ENCODE measurements at places on chromosomes 16 and 17. TPM values are rescaled to one million over a fixed set of nuclear protein-coding genes. Genes with fewer than 3 reads are reported as not detected.

Gene CDH3
- total RNA-seq = 0.14 TPM

Gene SETD6
- total RNA-seq = 14.0 TPM

Gene PRDM7
- total RNA-seq = not detected

Gene CDK5R1
- total RNA-seq = 1.5 TPM

Gene RFFL
- 14.9 TPM for total RNA-seq

Gene BRIP1
- total RNA-seq = 2.4 TPM

Gene PROCA1
- total RNA-seq = 1.2 TPM

Gene ITGAD
- total RNA-seq = not detected

Gene CHD9NB
- 2.2 TPM for total RNA-seq

Gene KIF22
- total RNA-seq = 9.8 TPM
